ENCODE measurements at places on chromosomes 1 and 21.

DNA sequence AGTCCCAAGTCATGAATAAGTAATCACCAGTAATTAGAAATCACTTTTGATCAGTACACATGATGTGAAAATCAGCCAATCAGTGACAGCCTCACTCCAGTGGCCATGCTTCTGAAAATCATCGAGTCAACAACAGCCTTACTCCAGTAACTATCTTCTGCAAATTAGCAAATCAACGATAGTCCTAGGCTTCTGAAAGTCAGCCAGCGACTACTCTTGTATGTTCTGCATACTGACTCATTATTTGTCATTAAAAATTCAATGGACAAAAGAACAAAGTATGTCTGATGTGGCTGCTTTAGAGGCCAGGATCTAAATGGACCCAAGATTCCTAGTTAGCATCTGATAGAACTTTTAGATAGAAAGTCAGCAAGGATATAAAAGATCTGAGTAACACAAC, 102.5 kb downstream of the GPR52 start:
- DNase-seq: no peak

GRCh38 chr1:117015724-117016123, 14.2 kb downstream of the CD101 start:
- no peak for DNase-seq

GRCh38 chr1:31798433-31799195, 17.2 kb downstream of the SPOCD1 start:
- DNase-seq: no peak

DNA sequence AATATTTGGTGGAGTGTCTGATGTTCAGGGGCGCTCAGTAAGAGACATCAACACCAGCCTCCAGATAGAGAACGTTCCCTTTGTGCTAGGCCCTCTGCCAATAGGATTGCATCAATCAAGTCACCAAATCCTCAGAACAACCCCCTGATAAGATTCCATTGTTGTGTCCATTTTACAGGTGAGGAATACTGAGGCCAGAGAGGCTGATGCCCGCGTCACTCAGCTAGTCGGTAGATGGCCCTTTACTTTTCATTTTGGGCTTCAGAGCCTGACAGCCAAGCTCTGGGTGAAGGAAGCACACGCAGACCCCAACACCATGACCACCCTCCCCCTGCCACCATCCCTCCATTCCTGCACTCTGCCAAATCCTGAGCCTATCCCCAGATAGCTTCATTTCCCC, 406.2 kb downstream of the PTPRU start:
- DNase-seq: no peak

- DNase-seq: no peak
These were observed 36.9 kb downstream of the SLC2A1 start for GRCh38 chr1:42921769-42922168.

- DNase-seq: no peak
These were observed 277.9 kb downstream of the DNM3 start for GRCh38 chr1:172119184-172119583.

DNA sequence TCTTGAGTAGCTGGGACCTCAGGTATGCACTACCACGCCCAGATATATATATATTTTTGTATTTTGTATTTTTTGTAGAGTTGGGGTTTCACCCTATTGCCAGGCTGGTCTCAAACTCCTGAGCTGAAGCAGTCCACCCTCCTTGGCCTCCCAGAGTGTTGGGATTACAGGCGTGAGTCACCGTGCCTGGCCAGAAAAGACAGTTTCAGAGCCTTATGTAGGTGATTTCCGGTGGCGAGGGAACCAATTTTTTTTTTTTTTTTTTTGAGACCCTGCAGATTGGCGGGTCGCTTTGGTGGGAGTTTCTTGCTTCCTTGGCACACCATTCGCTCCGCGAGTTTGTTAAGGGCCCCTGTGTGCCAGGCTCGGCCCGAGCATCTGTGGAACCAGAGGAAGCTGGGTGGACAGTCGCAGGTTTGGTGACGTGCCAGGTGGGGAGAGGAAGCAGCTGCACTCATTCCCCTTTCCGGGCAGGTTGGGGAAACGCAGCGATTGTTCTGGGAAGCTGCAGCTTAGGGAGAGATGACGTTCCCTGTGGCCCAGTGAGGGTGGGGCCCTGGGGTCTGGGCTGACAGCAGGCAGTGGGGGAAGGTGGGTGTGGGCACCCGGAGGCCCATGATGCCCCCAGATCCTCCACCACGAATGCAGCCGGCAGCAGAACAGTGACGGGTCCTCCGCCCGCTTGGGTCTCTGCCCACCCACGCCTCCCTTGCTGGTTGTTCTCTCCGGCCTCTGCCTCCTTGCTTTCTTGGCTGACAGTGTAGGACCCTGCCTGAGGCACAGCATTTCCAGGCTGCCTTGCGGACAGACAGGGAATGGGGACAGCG, 25.1 kb downstream of the SPSB1 start:
- DNase-seq: no peak

DNA sequence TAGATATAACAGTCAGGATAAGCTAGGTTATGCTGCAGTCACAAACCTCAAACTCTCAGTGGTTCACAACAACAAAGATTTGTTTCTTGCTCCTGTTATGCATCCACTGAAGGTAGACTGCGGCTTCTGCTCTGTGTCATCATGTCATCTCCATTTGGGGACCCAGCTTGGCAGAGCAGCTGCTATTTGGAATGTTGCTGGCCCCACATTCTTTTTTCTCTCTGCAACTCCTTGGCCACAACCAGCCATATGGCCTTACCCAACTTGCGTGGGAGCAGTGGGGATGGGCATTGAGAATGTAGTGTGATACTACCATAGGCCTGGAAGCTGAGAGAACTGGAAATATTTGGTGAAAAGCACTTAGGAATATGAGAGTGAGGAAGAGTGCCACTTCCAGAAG, 26.4 kb downstream of the AGO4 start:
- no peak for DNase-seq

DNA sequence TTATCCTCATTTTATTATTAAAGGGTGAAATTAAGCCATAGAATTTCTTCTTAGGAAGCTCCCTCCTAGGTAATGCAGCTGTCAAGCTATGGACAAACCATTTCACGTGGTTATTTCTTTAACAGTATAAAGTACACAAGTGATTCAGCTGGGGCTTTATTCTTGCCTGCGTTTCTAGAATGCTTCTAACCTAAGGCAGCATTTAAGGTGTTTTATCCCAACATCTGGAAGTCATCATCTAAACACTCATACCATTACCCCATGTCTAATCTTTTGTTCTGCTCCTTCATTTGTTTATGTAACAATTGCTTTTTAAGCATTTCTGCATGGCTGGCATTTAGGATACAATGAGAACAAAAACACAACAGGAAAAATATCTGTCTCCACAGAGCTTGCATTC, 829.2 kb upstream of the ADAMTS5 start:
- no peak for DNase-seq

DNA sequence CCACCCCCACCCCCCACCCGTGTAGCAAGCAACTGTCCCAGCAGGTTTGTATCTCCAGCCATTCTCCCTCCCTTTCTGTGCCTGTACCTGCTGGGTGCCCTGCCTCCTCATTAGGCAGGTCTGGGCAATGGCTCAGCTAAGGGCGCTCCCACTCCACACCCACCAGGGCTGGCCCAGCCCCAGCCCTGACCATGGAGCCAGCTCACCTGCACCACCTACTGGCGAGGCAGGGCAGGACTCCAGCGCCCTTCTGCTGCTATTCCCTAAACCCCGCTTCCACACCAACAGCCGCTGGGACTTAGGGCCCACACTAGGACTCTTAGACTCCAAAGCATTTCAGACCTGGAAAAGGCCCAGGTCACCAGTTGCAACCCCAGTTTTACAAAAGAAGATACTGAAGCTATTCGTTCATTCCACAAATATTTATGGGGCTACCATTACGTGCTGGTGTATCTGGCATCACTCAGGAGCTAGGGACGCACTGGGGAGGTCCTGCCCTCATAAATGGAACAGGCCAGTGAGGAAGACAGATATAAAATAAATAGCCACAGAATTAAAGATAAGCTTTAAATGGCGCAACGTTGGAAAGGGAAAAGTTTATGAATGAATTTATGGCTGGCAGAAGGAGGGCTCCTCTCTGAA, 24.0 kb downstream of the PGLYRP3 start:
- no peak for DNase-seq

GRCh38 chr1:247407180-247407616, 8.8 kb upstream of the NLRP3 start:
- DNase-seq: no peak
